ENCODE measurements at places on chromosomes 7 and 10.

GRCh38 chr10:43091846-43092245, 15.0 kb downstream of the RET start:
- DNase-seq: no peak

DNA sequence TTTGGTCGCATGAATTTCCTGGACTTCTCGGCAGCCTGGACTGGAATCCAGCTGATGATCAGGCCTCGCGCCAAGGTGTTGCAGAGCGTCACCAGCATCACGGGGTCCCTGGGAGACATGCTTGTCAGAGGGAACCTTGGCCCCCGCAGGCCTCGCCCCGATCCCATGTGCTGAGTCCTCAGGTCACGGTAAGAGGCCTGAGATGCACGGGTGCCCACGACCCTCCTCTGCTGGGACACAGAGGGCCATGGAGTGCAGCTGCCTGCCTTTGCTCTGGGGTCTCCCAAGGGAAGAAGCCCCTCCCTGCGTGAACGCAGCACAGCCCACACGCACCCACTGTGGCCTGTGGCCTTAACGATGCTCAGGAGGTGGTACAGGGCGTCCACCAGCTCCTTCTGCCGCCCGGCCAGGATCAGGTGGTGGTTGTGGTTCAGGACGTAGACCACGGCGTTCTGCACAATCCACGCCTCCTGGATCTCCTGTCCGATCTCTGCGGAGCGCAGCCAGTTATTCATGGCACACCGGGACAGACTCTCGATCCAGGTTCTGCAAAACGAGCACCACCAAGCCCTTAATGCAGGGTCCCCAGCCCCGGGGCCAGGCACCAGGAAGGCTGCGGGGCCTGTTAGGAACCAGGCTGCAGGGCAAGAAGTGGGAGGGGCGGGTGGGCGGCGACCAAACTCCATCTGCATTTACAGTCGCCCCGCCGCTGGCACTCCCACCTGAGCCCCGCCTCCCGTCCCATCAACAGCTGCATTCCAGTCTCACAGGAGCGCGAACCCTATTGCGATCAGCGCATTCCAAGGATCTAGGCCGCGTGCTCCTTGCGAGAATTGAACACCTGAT, 29.4 kb downstream of the CFAP46 start:
- DNase-seq: no peak

DNA sequence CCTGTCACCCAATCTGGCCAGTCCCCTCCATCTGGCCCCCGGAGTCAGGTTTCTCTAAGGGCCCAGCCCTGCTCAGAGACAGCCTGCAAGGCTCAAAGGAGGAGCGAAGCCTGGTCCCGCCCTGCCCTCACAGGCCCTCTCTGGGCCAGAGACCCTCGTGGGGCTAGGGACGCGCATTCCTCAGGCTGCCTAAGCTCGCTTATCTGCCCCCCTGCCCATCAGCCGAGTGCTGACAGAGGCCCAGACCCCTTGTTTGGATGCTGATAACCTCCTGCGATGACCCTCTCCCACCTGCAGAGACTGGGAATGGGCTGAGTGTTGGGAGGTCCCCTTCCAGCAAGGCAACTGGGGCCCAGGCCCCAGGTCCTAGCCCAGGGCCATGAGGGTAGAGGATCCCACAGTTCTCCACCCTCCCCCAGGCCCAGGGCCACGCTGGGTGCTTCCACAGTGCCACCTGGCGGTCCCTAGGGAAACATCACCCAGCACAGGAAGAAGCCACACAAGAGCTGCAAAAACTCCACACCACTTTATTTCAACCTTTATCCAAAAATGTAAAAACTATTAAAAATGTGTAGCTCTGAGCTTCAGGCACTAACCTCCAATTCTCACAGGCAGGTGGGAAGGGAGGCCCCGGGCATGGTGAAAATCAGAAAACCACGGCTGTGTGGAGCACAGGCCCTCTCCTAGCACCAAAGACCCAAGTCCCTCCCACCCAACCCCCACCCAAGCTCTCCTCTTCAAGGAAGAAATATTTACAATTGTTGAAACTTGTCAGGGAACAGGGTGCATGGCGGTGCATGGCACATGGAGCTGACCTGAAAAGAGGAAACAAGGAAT, 2.2 kb downstream of the NPM3 start:
- peak; percentile 77 for DNase-seq

- DNase-seq: no peak
These were observed 18.3 kb upstream of the TNRC18 start for GRCh38 chr7:5441840-5442503.
